Stimulated activated CD4-positive, alpha-beta T cell treated with anti-CD3 and anti-CD28 coated beads, Interleukin-1b, Interleukin-23, amount 100 ng/mL, for 1 hour (primary cell): ENCODE measurements at places on chromosomes 13 and 19.

DNA sequence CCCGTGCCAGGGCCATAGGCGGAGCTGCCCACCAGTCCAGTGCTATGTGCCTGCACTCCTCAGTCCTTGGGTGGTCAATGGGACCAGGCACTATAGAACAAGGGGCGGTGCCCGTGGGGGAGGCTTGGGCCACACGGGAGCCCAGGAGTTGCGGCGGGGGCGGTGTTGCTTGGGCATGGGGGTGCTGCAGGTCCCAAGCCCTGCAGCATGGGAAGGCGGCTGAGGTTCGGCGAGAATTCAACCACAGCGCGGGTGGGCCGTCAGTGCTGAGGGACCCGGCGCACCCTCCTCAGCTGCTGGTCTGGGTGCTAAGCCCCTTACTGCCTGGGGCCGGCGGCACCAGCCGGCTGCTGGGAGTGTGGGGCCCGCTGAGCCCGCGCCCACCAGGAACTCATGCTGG, 242.2 kb upstream of the SGCG start:
- no peak for DNase-seq

- no peak for DNase-seq
These were observed 85.8 kb downstream of the IPO5 start for GRCh38 chr13:98039261-98039660.

- no peak for DNase-seq
These were observed 10.4 kb downstream of the PRKCG start for GRCh38 chr19:53892301-53892980.

- DNase-seq = no peak
These were observed 290.1 kb downstream of the DCLK1 start for GRCh38 chr13:35841060-35841521.

DNA sequence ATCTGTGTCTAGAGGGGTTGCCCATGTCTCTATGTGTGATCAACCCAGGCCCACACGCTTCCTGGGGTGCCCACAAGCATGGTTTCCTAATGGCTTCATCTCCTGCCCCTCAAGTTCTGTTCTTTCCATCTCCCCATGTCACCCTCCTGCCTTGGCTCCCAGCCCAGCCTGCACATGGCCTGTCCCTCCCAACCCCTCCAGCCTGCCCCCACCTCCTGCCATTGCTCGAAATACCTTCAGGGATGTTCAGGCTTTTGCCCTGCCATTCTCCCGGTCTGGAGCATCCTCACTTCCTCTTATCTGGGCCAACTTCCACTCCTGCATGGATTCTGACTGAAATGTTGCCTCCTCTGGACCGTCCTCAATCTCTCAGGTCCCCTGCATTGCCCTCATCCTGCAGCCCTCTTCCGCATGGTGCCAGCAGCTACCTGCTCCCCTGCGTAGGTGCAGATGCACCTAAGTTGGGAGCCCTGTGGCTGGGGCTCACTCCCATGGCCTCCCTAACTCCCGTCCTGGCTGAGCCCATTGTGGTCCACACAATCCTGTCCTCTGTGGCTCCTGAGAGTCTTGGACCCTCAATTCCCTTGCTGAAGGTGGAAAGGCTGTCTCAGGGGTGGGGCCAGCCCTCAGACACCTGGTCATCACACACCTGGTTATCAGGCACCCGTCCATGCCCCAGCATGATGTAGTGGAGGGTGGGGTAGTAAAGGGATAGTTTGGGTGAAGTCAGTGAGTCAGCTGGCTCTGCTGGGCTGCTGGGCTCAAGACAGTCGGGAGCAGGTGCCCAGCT, 152.1 kb downstream of the URI1 start:
- DNase-seq = no peak

- no peak for DNase-seq
These were observed 175.6 kb upstream of the SLITRK6 start for GRCh38 chr13:85974608-85975366.

DNA sequence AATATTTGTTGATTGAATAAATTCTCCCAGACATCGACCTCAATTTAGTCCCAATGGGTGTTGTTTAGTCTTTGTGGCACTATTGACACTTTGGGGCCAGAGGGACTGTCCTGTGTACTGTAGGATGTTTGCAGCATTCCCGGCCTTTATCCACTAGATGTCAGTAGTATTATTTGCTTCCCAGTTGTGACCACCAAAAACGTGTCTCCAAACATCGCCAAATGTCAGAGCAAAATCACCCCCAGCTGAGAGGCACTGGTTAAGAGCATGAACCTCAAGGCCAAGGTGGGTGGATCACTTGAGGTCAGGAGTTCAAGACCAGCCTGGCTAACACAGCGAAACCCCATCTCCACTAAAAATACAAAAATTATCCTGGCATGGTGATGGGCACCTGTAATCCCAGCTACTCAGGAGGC, 15.4 kb downstream of the NLRP12 start:
- no peak for DNase-seq

GRCh38 chr13:113918981-113919701, 54.7 kb downstream of the C13orf46 start:
- no peak for DNase-seq

DNA sequence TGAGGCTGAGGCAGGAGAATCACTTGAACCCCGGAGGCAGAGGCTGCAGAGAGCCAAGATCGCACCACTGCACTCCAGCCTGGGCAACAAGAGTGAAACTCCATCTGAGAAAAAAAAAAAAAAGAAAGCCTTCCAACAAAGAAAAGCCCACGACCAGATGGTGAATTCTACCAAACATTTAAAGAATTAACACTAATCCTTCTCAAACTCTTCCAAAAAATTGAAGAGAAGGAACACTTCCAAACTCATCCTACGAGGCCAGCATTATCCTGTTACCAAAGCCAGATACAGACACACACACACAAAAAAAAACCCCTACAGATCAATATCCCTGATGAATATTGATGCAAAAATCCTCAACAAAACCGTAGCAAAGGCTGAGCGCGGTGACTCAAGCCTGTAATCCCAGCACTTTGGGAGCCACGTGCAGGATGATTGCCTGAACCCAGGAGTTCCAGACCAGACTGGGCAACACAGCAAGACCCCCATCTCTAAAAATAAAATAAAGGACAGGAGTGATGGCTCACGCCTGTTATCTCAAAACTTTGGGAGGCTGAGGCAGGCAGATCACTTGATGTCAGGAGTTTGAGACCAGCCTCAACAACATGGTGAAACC, 6.2 kb upstream of the EVI5L start:
- no peak for DNase-seq

DNA sequence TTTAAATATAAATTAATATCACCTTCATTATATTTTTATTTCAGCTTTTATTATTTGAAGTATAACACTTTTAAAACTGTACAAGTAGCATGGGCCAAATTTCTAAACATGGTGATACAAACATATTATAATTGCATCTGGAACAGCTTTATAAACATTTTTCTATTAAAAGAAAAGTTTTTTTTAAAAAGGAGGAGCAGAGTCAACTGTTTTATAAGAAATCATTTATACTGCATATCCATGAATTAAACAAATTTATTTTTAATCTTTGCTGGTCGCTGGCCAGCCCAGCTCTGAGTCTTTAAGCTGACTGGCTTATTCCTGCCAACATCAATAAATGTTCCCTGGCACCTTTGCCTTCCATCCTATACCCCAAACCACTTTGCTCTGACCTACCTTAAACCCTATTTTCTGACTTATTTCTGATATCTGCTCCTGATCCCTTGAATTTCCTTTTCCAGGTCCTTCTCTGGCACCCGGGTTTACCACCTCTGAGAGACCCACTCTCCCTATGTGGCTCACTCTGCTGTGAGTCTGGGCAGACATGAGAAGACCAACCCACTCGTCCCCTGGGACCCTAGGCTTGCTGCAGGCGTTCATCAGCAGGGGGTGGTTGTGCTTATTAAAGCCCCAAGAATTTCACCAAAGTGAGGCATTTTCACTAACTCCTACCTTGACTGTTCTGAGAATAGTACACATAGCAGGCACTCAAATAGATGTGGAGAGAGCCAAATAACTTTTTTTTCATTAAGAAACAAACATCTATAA, 220.3 kb downstream of the KLF12 start:
- no peak for DNase-seq

- DNase-seq = no peak
These were observed 959 bp downstream of the CHMP2A start for GRCh38 chr19:58553799-58554493.

GRCh38 chr19:1214299-1214861, 8.8 kb downstream of the STK11 start:
- no peak for DNase-seq

DNA sequence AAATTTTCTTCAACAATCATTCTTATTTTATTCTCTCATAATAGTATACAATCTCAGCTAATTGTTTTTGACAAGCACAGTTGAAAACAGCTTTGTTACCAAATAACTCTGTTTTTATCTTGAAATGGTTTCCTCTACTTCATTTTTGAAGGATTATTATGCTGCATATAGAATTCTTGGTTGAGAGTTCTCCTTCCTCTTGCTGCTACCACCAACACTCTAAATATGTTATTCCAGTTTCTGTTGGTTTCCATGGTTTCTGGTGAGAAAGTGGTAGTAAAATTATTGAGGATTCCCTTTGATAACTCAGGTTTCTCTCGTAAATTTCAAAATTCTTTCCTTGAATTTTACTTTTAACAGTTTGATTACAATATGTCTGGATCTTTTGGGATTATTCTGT, 1725.9 kb downstream of the PCDH9 start:
- DNase-seq = no peak

- no peak for DNase-seq
These were observed 304 bp downstream of the TSPAN16 start for GRCh38 chr19:11296264-11296663.

- no peak for DNase-seq
These were observed 16.8 kb downstream of the SPC24 start for GRCh38 chr19:11138601-11139300.

- DNase-seq = no peak
These were observed 35.6 kb upstream of the ZNF507 start for GRCh38 chr19:32309711-32310390.

DNA sequence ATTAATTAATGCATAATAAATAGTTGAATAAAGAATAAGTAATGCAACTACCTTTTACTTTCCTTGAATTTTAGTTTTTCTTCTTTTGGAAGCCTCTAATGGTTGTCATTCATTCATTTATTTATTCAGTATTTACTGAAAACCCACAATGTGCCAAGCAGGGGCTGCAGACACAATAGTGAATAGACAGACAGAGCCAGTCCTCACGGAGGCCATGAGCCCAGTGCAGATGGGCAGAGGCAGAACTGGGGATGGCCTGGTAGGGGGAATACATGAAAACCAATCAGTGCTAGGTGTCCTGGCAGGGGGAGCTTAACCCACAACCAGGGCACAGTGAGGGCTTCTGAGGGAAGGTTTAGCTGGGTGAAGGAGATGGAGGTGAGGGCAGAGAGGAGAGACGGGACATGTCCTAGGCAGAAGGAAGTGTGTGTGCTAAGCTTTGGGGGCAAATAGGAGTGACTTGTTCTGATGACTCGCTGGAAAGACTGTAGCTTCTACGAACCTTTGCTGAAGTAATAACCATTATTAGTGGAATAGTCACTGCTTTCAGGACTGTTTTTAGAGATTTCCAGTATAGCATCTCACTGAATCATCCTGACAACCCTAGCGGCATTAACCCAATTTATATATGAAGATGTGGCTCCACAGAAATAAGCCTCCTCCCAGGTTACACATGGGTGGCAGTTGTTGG, 55.9 kb downstream of the ERCC5 start:
- DNase-seq = no peak
